ENCODE measurements at places on chromosomes 13 and 19.

DNA sequence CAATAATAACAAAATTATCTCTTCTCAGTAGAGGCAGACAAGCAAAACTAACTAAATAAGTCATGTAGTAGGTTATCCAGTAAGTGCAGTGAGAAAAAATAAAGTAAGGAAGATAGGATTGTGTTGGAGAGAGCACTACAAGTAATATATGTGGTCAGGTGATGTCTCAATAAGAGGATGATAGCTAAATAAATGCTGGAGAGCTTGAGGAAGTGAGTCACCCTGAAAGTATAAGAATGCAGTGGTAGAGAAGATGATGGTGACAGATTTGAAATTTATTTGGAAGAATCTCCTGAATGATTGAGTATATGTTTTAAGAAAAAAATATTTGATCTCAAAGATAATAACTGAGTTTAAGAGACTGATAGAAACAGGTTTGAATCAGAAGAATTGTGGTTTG lies 152.2 kb upstream of the PRR20A start:
- no peak for DNase-seq

DNA sequence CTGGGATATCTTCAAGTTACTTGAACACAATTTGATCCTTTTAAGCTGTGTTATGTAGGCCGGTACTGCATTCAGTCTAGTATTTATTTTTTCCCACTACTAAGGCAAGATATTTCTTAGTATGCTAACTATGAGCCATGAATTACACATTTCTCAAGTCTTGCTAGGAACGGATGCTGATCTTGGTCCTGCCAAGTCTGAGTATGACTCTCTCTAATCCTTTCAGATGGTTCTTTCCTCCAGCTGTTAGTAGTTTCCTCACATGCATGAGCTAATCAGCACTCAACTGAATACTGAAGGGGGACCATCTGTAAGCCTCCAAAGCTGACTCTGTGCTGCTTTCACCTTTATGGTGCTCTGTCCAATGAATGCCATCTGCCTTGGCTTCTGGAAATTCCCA lies 460.3 kb downstream of the KCTD12 start:
- DNase-seq, result peak; percentile 33

GRCh38 chr13:43206838-43207237 lies 183.5 kb downstream of the DNAJC15 start:
- DNase-seq, result no peak

DNA sequence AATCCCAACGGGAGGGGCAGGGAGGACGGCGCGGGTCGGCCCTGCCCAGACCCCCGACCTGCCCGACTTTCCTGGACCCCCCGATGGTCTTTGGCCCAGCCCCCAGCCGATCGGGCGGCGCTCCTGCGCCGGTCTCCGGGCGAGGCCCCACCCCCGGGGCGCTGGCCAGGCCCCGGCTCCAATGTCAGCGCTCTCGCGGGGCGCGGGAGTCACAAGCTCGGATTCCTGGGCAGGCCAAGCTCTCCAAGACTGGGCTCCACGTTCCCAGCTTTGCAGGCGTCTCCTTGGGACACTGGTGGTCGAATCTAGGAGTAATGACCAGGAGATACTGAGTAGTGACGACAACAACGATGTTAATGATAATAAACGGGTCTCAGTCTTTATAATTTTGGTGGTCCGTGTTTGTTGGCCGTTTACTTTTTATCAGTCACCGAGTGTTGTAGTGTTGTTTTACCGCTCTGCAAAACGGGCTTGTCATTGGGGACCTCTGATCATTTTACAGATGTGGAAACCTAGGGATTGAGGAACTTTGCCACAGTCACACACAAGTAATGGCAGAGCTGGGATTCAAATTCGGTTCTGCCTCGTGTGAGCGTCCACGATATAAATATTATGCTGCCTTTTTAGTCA lies 545 bp downstream of the RAD23A start:
- peak; percentile 77 for DNase-seq

DNA sequence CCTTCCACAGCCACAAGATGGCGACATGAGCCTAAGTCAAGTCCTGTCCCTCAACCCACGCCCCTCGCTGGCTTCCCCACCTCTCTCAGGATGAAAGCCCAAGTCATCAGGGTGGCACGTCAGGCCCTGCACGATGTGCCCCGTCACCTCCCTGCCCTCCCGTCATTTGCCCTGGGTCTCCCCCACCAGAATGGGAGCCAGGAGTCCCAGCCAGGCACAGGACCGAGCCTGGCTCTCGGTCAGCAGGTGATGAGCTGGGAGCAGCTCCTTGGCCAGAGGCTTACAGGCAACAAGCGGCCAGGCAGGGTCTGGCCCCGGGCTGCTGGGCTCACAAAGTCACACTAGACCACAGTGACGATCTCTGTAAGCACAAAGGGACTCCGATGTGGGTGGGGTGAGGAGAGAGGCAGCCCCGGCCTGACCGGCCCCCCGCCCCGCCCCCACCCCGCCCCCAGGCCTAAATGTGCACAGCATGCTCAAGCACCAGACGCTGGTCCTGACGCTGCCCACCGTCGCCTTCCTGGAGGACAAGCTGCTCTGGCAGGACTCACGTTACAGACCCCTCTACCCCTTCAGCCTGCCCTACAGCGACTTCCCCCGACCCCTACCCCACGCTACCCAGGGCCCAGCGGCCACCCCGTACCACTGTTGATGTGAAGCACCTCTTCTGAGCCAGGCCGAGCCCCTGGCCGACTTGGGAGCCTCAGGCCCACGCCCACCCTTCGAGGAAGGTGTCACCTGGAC lies 7.3 kb downstream of the MRPL4 start:
- peak; percentile 65 for DNase-seq

DNA sequence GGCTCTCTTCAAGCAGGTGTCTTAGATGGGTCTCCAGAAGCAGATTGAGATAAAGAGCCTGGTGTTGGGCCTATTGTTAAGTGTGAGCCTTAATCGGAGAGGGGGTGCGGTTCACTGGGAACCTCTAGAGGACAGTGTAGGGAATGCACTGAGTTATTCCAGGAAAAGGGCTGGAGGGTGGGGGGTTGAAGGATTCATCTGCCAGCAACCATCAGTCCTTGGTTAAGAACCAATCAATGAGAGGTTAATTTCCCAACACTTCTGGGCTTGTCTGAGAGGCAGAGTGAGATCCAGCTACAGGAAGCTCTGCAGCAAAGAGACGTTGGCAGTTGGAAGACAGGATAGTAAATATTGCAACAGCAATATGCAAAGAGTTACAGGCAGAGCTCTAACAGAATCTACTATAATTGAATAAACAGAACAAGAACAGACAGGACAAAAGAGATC lies 28.7 kb downstream of the CYP4F2 start:
- no peak for DNase-seq

- DNase-seq, result no peak
Measured at GRCh38 chr13:113876346-113877148, 12.7 kb upstream of the GAS6 start.

- DNase-seq, result no peak
Measured at GRCh38 chr19:14089662-14090508, 666 bp downstream of the SAMD1 start.

- peak; percentile 20 for DNase-seq
Measured at GRCh38 chr13:83620530-83621220, 261.6 kb downstream of the SLITRK1 start.

GRCh38 chr13:43307921-43308433 lies 284.6 kb downstream of the DNAJC15 start:
- no peak for DNase-seq

- DNase-seq, result no peak
Measured at GRCh38 chr19:54287456-54287855, 6.5 kb upstream of the LILRB2 start.

- no peak for DNase-seq
Measured at GRCh38 chr13:53043398-53043797, 14.8 kb downstream of the OLFM4 start.

GRCh38 chr19:41193430-41194156 lies 574 bp downstream of the CYP2S1 start:
- DNase-seq, result no peak

DNA sequence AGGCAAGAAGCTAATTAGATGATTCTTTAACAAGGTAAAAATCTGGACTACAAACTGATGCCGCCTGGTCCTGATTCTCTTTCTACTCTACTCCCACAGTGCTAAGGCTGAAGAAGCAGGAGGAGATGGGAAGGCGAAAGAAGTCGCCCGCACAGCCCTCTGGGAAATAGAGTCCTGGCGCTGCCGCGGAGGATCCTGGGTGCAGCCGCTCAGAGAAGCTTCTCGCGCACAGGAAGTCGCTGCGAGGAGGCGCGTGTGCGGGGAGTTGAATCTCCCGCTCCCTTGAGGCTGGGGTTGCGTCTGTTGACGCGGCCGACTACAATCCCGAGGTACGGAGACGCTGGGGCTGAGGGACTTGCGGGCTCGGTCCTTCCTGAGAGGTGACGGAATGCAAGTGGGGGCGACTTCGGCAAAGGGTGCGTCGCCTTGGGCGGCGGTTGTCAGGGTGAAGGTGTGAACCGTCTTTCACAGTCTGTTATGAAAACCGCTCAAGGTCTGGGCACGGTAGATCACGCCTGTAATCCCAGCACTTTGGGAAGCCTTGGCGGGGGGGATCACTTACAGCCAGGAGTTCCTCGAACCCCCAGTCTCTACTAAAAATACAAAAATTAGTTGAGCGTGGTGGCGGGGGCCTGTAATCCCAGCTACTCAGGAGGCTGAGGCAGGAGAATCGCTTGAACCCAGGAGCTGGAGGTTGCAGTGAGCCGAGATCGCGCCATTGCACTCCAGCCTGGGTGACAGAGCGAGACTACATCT lies at the start of gene ZNF473:
Gene ZNF473 (plus strand): TSS at position 212 of the 756 bp plus-strand sequence. CDS start 5,078 bp downstream, outside the sequence.
- DNase-seq, result peak; percentile 96

DNA sequence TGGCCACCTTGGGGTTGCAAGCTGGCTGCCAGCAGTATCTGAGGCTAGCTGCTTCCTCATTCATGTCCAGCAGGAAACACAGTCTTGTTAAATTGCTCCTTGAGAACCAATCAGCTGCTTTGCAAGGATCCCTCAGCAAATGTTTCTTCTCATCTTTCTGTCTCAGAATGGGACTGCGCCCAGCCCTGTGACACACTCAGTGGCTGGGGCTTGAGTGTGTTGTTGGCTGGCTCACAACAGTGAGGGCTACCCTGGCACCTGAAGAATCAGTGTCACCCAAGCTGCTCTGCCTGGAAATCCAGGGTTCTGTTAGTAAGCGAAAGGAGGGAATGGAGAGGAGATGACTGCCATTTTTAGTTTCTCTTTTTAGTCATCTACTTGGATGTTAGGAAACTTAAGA lies 317.2 kb downstream of the DCT start:
- no peak for DNase-seq

DNA sequence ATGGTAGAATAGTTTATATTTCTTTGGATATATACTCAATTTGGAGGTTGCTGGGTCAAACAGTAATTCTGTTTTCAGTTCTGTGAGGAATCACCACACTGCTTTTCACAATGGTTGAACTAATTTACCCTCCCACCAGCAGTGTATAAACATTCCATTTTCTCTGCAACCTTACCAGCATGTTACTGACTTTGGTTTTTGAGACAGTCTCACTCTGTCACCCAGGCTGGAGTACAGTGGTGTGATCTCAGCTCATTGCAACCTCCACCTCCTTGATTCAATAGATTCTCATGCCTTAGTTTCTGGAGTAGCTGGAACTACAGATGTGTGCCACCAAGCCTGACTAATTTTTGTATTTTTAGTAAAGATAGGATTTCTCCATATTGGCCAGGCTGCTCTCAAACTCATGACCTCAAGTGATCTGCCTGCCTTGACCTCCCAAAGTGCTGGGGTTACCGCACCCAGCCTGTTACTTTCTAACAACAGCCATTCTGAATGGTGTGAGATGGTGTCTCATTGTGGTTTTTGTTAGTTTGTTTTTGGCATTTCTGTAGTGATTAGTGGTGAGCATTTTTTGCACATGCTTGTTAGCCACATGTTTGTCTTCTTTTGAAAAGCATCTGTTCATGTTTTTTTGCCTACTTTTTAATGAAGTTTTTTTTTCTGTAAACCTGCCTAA lies 12.5 kb downstream of the ZNF714 start:
- no peak for DNase-seq

GRCh38 chr19:41172297-41173164 lies 20.5 kb upstream of the CYP2S1 start:
- no peak for DNase-seq

DNA sequence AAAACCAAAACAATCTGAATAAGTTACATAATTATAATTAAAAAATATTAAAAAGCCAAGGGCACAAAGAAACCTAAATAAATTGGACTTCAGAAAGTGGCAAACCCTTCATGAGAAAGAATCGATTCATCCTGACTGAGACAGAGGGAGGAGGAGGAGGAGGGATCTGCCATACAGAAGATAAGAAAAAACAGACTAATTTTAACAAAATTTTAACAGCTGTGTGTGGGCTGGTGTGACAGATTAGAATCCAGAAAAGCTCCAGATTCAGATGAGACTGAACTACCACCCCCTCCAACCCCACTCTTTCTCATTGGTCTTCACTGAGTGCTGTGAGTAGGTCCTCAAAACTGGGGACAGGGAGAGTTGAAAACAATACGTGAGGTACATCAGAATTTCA lies 111.5 kb upstream of the HTR2A start:
- DNase-seq, result no peak

DNA sequence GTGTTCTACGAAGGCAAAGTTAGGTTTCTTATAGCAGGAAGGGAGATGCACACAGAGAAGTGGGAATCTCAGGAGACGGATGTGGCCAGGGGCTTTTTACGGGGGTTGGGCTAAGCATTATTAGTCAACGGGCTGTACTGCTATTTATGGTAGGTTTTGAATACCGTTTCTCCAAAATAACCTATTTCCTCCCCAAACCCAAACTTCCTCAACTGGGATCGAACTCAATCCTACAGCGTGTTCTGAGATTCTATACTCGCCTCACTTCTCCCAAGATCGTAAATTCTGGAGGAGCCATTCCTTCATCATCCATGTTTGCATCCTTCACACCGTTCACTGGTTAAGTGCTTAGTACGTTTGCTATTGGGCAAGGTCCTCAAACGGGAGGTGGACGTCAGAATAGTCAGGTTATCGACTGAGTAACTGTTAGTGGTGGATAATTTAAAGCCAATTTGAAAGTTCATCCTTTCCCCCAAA lies 1.2 kb upstream of the TRIM13 start:
- no peak for DNase-seq

DNA sequence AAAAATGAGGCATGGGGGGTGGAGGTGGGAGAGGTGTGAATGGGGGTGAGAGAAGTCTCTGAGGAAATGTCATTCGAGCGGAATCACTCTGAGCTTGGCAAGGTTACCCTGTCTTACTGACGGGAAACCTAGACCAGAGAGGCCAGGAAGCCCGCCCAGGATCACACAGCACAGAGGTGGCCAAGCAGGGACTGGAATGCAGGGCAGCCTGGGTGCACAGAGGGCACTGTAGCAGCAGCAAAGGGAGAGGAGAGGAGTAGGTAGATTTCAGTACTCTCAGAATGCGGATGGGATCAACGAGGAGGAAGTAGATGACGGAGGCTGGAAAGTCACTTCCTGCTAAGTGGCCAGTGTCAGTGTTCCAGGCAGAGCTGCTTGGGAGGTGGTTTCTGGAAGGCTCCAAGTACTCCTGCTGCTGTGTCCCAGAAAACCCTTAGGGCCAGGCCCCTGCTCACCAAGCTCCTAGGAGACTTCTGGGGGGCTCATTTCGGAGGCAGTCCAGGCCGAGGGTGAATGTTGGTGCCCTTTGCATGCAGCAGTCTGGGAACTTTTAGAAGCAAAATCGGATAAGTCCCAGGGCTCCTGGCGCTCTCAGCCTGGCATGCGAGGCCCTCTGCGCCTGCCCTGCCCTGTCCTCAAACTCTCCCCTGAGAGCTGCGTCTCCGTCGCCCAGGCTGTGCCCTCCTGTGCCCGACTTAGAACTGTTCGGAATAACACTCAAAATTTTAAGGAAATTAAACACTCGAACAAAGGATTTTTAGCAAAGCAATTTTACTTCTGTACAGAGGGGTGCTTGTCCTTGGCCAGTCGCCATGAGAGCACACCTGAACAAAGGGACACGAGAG lies 33.5 kb downstream of the DNM2 start:
- no peak for DNase-seq

GRCh38 chr19:38036707-38037611 lies 130.0 kb downstream of the SIPA1L3 start:
- DNase-seq, result no peak

Measured in amniotic stem cell (primary cell).